ENCODE measurements at places on chromosomes 12 and 14.

DNA sequence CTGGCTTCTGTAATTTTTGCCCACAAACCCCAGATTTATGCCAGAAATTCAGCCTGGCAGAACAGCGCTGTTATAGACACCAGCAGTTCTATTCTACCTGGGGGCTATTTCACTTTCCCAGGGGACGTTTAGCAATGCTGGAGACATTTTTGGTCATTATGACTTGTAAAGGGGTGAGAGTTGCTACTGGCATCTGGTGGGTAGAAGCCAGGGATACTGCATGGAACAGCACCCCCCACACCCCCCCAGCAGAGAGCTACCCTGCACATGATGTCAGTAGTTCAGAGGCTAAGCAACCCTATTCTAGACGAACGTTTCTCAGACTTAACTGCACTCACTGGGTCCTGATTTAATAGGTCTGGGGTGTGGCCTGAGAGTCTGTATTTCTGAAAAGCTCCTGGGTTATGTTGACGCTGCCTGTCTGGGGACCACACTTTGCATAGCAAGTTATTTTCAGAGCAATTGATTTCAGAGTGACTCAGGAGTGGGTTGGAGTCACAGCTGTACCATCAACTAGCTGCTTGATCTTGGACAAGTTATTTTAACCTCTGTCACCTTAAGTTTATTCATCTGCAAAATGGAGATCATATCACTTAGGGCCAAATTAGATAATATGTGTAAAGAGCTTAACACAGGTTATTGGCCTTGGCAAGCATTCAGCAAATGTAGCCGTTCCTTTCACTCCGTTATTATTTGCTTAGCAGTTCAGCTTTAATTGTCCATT, 48.5 kb downstream of the CHST11 start:
- no peak for DNase-seq

DNA sequence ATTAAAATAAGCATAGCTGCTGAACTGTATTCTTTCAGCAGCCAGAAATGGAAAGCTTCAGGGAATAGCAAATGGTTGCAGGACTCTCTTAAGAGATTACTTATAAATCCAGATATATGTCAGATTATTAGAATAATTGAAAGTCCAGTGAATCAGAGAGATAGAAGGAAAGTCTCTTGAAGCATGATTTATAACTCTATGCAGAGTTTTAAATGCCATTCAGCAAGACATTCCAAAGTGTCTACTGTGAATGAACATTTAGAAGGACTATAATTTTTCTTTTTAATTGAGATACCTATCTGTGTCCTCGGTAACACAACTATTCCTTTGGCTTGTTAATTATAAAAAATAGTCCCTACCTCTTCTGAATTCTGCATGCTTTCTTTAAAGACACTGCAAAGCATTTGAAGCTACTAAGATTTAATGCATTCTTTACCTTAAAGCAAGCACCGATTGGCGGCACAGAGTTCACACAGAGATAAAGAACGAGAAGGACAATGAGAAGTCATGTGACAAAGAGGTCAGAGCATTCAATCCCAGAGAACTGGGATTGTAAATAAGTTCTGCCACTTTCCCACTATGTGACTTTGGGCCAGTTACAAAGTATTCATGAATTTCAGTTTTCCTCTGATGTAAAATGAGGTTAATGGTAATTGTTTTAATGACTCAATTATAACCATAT, 371.0 kb upstream of the ATP2B1 start:
- DNase-seq, result no peak

GRCh38 chr12:117476341-117476740, 114.9 kb upstream of the NOS1 start:
- no peak for DNase-seq

- DNase-seq, result no peak
Measured at GRCh38 chr12:94872971-94873733, 130.3 kb downstream of the NDUFA12 start.

DNA sequence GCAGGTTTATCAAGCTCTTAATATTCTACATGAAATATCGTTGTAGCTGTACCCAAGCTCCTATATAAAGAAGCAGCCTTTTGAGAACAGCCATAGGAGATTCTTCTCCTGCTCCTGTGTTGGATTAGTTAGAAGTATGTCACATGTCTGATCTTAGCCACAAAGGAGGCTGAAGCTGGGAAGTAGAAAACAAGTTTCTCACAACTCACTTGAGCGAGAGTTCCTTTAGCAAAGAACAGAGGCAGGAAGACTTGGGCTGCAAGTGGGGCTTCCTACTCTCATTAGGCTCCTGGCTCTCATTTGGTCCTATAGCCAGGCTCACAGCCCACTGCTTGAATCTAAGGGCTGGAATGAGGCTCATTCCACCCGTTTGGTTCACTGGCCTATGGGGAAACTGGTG, 281.9 kb downstream of the BTG1 start:
- DNase-seq, result no peak

- DNase-seq, result no peak
Measured at GRCh38 chr12:30088259-30088995, 304.7 kb upstream of the TMTC1 start.

- DNase-seq, result no peak
Measured at GRCh38 chr12:93571925-93572711, at the start of gene SOCS2. TSS of gene SOCS2 (plus strand) at chr12:93572675. CDS start at chr12:93572898, 223 bp downstream.

- DNase-seq, result no peak
Measured at GRCh38 chr12:85392508-85392907, 112.5 kb downstream of the ALX1 start.

GRCh38 chr12:77485961-77486854, 344.5 kb upstream of the NAV3 start:
- no peak for DNase-seq

DNA sequence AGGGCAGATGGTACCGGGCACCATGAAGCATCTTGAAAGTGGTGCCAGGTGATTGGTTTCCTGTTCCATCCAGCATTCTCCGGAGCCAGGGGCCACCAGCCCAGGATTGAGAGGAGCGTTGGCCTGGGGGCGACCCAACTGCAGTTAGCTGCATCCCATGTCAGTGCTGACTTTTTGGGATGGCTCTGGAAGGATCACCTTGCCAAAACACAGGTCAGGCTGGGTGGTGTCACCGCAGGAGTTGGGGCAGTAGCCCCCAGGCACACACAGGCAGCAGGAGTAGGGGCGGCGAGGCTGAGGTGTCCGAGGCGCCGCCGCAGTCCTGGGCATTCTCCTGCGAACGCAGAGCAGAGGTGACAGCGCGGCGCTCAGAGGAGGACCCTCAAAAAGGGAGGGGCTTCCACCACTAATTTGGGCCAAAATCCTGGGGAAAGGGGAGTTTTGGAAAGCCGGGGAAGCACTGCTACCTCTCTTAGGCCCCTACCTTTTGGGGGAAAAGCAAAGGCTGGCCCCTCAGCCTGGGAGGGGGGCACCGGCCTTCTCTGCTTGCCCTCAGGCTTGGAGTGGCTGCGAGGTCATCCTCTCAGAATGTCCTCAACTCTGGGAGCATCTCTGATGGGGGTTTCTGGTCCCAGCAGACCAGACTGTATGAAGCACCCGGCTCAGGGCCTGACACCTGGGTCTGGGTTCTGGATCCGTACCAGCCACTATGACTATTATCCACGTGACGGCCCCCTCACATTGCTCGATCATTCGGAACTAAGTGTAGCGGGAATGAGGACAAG, 26.7 kb upstream of the LRTM2 start:
- no peak for DNase-seq

DNA sequence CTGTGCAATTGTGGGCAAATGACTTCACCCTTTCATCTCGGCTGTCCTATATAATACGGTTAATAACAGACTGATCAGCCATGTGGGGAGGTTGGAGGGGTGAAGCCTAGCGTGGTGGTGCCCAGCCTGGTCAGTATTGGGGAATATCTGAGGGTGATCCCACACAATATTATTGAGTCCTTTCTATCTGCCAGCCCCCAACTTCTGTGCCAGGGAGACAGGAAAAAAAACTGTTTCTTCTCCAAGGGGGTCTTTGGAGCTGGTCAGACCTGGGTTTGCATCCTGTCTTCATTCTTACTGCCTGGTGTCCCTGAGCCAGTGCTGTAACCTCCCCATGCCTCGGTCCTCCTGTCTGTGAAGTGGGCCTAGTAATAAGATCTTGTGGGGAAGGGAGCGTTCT, 6.5 kb downstream of the CYP46A1 start:
- DNase-seq, result no peak

- DNase-seq, result no peak
Measured at GRCh38 chr12:7146906-7147305, 16.7 kb downstream of the CLSTN3 start.

- no peak for DNase-seq
Measured at GRCh38 chr12:105409801-105410471, 79.4 kb downstream of the C12orf75 start.

DNA sequence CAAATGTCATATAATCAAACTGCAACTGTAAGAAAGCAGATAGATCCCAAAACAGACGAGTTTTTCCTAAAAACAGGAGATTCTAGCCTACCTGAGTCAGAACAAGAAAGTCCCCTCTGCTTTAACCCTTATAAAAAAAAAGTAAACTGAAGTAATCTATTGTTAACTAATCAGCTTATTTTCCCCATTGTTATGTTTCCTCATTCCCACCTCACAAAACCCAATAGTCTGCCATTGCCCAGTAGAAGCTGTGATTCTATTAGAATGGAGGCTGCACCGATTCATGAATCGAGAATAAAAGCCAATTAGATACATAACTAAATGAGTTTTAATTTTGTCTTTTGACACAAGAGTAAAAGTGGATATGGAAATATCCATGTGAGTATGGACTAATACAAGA, 115.4 kb downstream of the MED13L start:
- no peak for DNase-seq

DNA sequence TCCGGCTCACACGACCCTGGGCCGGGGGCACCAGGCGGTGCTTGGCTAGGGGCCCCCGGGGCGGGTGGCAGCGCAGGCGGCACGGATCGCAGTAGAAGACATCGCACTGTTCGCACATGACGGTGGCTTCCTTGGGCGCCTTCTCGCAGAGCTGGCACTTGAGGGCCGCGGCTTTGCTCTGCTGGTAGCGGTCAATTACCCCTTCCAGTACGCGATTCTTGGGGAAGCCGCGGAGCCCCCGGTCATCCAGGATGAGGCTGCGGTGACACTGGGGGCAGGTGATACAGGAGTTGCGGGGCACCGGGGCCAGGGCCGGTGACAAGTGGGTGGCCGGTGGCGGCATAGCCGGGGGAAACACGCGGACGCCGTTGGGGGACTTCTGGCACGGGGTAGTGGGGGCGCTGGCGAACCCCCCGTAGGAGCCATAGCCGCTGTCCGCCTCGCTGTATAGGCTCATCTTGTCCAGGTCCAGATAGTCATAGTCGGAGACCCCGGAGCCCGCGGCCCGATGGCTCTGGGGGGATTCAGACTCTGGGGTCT, 553 bp downstream of the TRIM9 start:
- DNase-seq, result no peak

- no peak for DNase-seq
Measured at GRCh38 chr12:111352296-111352993, 16.4 kb downstream of the PHETA1 start.

DNA sequence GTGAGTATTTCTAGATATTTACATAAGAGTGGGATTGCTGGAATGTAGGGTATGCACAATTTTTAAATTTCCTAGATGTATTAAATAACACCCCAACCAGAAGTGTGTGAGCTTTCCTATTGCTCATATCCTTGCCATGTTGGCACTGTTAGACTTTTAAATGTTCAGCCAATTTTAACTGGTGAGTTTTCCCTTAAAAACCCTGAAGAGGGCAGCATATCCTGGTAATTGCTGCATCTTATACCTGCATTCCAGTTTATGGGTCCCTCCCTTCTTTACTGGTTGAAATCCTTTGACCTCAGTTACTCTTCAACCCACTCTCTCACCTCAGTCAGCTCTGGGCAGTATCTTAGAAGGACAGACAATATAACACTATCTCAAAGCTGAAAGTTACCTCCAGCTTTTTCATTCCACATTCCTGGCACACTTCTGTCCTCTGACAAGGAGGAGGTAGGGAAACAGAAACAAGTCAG, 270.6 kb downstream of the PAWR start:
- no peak for DNase-seq

DNA sequence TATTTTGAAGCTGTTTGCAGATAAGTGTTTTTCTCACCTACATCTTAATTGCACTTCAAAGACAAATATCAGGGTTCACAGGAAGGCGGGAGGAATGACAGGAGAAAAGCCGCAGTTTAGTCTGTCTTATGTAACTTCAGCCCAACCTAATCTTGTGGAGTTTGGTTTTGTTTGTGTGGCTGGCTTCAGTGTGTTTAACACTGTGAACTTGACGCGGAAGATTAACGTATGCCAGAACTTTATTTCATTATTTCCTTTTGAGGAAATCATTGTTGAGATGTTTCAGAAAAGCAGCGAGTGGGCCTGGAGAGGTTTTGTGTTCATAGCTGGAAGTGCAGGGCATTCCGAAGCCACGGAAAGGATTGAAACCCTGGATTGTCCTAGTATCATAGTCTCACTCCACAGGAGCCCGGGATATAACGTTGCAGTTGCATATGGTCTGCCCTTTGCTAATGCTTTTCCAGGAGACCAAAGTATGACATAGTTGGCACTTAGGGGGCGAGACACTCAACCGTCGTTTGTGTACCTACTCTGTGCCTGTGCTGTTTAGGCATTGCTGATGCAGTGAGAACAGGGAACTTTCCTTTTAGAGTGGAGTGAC, 2.0 kb downstream of the PELI2 start:
- no peak for DNase-seq

- DNase-seq, result no peak
Measured at GRCh38 chr14:59905188-59905587, 14.8 kb upstream of the LRRC9 start.

GRCh38 chr14:24355009-24355408, 13.0 kb upstream of the NFATC4 start:
- no peak for DNase-seq

DNA sequence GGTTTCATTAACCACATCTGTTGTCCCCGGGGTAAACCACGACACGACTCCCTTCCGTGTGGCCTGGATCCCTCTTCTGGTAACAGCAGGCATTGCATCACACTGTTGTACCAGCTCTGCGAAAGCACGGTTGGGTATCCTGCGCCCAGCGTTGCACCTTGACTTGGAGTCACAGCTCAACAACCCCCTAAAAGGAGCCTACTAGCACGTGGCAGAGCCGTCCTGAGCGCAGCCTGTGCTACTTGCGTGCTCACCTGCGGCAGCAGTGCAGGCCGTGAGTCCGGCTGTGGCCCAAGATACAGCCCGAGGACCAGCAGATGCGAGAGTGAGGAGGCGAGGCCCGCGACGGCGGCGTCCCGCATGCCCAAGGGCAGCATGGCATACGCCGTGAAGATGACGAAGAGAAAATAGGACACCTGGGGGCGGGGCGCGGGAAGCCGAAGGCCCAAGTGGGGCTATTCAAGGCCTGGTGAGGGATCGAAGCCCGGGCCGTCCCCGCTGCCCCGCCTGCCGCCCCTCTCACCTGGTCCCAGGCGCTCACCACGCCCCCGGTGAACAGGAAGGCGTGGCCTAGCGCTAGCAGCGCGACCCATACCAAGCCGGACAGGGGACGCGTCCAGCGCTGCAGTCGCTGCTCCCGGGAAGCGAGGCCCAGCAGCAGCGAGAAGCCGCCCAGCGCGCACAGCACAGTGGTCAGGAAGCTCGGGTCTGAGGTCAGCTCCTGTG, 2.4 kb downstream of the ADCY4 start:
- DNase-seq, result peak; percentile 93

- no peak for DNase-seq
Measured at GRCh38 chr12:47388712-47389111, 309.0 kb upstream of the AMIGO2 start.

Measured in CD4-positive, alpha-beta T cell treated with Interleukin-2 at 100 ng/mL for 4 hours (primary cell).